ENCODE measurements at places on chromosomes 2 and 18.

GRCh38 chr18:33875029-33875565 lies 297.1 kb downstream of the ASXL3 start:
- DNase-seq: no peak

DNA sequence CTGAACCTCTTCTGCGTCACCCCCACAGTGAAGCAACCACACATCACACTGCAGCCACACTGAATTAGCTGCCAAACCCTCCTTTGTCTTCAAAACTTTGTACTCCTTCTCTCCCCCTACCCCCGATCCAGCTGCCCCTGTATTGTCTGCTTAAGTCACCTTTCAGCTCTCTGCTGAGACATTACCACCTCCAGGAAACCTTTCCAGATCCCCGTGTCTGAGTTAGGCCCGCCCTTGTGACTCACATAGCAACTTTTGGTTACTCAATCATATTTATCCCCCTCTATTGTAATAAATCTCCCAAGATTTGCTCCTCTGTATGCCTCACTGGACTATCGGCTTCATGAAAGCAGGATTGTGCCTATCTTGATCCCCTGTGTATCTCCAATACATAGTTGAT lies 82.8 kb upstream of the CDCA7 start:
- no peak for DNase-seq

DNA sequence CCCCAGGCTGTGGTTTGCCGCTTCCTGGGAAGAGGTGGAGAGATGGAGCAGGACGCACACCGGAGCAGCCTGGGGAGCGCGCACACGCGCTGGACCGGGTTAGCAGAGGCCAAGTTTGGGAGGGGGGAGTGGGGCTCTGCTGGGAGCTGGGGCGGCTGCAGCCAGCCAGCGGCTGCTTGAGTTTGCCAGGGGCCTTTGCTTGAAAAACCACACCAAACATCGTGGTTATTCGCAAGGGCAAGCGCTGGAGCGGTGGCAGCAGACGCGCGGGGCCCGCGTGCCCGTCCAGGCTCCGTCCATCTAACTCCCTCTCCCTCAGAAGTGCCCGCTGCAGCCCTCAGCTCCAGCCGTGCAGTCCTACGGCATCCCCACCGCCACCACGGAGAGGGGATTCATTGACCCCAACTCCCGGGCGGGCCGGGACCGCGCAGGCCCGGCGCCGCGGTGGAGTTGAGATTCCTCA lies 4.6 kb downstream of the PTGR3 start:
- no peak for DNase-seq

- DNase-seq: no peak
Measured at GRCh38 chr2:189069855-189070619, 95.9 kb downstream of the COL3A1 start.

GRCh38 chr18:32469691-32470459 lies 807 bp downstream of the GAREM1 start:
- no peak for DNase-seq

- no peak for DNase-seq
Measured at GRCh38 chr18:55461848-55462247, 126.1 kb downstream of the TCF4 start.

- no peak for DNase-seq
Measured at GRCh38 chr2:1091895-1092585, 141.4 kb downstream of the SNTG2 start.

DNA sequence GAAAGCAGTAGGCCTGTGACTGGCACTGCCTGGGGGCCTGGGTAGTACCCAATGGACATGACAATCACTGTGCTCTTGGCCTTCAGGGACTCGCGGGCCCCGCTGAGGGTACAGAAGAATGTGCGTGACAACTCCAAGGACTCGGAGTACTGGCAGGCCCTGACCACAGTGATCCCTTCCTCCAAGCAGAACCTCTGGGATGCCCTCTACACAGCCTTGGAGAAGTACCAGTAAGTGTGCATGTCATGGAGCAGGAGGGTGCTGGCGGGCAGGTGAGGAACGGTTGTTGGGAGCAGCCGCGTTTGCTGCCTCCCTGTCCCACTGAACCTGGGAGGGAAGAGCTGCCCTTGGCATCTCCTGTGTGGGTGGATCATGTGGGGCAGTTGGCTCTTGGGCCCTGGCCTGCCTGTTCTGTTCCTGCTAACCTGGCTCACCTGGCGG lies 23.3 kb downstream of the OTOF start:
- DNase-seq: no peak

GRCh38 chr2:168639441-168639898 lies 163.0 kb upstream of the NOSTRIN start:
- no peak for DNase-seq

- DNase-seq: no peak
Measured at GRCh38 chr2:32611366-32611765, 16.5 kb upstream of the TTC27 start.

GRCh38 chr2:100053087-100053885 lies 89.1 kb downstream of the AFF3 start:
- no peak for DNase-seq

- no peak for DNase-seq
Measured at GRCh38 chr18:6712401-6712800, 17.1 kb upstream of the ARHGAP28 start.

GRCh38 chr2:231134910-231135655 lies 10.2 kb upstream of the HTR2B start:
- no peak for DNase-seq

DNA sequence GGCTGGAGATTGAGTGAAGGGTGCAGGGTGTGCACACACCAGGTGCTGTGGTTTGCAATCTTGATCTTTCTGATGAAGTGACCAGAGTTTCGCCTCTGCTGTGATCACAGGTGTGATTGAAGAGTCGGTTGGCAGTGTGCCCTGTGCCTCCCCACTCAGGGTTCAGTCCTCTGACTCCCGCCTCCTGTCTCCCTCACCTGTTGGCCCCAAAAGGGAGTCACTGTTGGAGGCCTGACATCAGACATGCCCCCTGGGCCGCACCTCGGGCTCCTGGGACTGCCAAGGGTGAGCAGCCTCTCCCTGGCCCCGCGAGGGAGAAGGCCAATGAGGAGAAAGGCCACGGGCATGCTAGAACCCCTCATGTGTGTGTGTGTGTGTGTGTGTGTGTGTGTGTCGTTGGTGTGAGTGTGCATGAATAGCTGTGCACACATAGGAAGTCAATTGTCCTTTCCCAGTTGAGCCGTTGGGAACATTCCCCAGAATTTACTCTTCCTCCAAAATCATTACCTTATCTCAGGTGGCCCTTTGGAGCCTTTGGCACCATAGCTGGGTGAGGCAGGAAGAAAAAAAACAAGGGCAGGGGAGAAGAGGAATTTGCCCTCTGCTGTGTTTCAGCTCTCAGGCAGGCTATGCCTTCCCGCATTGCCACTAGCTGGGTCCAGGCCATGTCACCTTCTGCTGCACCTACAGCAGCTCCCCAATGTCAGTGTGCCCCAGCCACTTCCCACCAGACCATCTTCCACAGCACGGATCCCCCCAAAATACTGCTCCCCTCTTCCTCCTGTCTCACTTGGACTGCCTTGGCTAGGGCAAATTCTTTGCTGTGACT lies 78.1 kb upstream of the LAPTM4A start:
- DNase-seq: peak; percentile 54

DNA sequence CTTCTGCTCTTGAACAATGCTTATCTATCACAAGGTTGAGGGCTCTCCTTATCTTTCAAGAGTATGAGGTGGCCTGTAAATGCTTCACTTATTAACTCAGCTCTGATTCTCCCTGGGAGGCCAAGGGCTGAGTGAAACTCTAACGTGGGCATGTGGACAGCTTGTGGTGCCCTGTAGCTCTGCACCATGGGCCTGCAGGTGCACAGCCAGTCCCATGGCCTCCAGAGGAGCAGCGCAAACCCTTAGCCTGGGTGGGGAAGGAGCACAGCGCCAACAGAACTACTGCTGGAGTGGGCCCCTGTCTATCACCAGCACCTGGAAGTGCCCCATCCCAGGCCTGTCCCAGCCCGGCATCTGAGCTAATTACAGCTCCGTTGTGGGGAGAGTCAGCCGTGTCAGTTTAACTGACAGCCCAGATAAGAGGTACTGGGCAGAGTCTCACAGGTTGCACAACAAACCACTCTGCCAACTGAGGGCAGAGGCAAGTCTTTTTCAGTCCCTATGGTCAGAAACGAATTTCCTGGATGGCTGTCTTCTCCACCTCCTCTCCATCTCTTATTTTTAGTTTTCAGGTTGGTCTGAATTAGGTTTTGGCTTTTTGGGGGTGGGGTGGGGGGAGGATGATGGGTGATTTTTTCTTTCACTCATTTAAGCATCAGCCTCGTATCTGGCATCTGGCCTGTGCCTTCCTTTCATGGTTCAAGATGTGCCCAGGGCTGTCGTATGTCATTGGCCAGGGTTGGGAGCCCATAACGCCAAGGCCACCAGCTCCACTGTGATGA lies 219.5 kb downstream of the BCL2 start:
- no peak for DNase-seq

DNA sequence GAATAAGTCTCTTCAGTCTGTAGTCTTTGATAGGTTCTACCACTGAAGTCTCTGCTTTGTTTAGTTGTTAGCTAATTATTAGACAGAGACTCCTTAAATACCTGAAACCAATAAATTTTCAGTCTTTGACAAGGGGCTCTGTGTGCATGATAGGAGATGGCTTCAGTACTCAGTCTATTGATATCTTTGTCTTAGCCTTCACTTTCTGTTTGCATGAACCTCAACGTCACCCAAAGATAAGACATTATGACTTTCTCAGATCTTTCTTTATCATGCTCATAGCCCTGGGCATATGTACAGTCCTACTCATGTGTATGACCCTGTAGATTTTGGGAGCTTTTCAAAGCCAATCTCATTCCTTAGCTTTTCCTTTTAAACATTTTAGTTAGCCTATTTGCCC lies 183.5 kb upstream of the GCFC2 start:
- DNase-seq: no peak

DNA sequence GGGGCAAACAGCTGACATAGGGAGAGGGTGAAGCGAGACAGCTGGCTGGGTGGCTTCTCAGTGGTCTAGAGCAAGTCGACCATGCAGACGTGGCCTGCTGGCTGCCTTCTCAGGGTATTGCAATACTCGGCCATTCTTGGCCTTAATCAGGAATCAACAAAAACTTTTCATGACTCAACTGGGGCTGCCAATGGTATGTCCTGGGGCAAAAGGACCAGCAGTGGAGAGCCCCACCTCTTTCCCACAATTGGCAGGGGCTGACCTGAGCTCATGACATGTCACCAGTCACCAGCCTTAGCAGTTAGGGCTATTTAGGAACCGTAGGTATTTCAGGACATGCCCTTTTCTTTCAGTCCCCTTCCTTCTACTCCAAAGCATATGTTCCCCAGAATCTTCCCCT lies 19.1 kb downstream of the PLA2R1 start:
- DNase-seq: no peak

- no peak for DNase-seq
Measured at GRCh38 chr2:196291426-196291825, 120.0 kb upstream of the STK17B start.

- no peak for DNase-seq
Measured at GRCh38 chr2:147550995-147551731, 293.7 kb upstream of the ACVR2A start.

DNA sequence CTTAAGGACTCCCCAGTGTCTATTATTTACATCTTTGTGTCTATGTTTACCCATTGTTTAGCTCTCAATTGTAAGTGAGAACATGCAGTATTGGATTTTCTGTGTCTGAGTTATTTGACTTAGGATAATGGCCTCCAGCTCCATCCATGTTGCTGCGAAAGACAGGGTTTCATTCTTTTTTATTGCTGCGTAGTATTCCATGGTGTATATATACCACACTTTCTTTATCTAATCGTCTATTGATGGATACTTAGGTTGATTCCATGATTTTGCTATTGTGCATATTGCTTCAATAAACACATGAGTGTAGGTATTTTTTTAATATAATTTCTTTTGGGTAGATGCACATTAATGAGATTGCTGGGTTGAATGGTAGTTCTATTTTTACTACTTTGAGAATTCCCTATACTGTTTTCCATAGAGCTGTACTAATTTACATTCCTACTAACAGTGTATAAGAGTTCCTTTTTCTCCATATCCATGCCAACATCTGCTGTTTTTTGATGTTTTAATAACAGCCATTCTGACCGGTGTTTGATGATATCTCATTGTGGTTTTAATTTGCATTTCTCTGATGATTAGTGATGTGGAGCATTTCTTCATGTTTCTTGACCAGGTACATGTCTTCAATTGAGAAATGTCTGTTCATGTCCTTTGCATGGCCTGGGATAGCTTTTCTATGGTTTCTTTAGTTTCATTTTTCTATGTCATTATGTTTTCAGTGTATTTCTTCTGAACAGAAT lies 21.8 kb downstream of the MTCL1 start:
- DNase-seq: no peak

DNA sequence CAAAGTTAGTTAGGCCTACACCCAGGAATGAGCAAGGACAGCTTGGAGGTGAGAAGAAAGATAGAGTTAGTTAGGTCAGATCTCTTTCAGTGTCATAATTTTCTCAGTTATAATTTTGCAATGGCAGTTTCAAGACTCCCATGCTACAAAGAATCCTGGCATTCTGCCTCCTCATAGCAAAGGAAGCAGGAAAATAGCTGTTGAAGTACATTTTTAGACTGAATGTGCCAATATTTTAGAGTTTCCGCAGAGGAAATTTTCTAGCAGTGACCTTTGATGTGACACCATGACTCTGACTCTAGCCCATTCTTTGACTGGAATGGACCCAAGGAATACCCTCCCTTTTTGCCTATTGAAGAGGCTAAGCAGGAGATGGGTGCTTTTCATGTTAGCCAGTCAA lies 371.7 kb downstream of the PIK3C3 start:
- DNase-seq: no peak

DNA sequence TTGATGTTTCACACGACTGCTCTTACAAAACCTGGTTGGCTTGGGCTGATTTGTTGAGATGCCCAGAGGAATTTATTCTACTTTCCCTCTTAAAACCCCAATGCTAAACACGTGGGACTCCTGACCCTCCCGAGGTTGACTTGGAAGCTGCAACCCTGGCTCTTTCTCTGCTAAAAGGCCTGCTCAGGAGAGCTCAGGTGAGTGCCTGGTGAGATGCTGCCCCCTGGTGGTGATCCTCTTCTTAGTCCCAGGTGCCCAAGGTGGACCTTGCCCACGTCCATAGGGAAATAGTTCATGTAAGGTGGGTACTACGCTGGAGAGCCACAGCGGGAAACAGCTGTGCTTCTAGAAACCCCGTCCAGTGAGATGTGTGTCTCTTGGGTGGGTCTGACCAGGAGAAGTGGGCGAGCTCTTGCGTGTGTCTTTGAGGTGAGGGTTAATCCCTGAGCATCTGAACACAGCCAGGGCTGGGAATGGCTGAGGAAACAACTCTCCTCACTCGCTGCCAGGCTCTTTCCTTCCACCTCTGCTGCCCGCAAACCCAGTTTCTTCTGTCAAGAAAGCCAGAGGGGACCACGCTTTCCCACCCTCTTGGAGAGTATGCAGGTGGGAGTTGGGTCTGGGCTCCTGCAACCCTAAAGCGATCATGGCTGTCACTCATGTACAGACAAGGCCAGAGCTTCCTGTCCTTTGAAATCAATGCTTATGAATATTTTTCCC lies 25.5 kb upstream of the PXDN start:
- DNase-seq: peak; percentile 57

- DNase-seq: no peak
Measured at GRCh38 chr2:11858883-11859282, 112.5 kb downstream of the LPIN1 start.

GRCh38 chr18:62409821-62410220 lies 84.7 kb downstream of the TNFRSF11A start:
- no peak for DNase-seq

Measured in NCI-H2107 (cell line).